ENCODE measurements at places on chromosomes 13 and 19. TPM values are rescaled to one million over a fixed set of nuclear protein-coding genes. Genes with fewer than 3 reads are reported as not detected.
A peak's percentile ranks its signal among the peaks of the same experiment; 100 is the strongest.

DNA sequence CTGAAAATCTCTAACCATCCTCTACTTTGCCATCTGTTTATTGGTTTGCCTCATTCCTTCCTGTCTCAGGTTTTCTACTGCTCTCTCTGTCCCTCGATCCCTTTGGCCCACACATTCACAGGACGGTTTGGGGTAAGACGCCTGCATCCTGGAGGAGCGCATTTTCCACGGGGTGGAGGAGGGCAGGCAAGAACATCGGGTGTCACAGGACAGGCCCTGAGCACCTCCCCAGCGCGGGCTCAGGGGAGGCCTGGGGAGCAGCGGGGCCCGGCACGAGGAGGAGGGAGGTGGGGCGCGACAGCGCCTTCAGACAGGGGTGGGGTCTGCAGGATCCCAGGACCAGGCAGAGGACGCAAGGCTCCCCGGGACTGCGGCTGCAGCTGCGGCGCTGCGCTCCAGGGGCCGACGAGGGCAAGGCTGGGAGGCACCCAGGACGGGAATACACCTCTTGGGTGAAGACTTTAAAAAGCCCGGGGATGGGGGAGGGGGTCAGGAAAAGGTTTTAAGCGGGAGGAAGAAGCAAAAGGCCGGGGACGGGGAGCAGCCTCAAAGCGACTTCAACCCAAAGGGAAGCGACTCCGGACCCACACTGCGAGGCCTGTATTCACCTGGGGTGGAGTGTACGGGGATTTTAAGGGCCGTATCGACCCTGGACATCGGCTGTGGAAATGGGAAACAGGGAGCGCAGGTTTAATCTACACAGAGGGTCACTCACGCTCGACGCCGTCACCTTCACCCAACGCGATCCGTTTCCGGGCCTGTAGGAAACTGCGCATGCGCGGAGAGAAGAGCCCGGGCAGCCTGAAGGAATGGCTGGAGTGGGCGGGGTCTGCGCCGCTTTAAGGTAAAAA lies at the start of gene ZNF415:
Gene ZNF415, minus strand, starts transcription at position 770 of the 851 bp plus-strand sequence. CDS start 10,234 bp downstream, outside the sequence.
- DNase-seq, result peak; percentile 72

- no peak for DNase-seq
Measured at GRCh38 chr13:61908906-61909615, 493.4 kb upstream of the PCDH20 start.

GRCh38 chr19:784541-784940 lies 12.7 kb upstream of the PTBP1 start:
- DNase-seq, result no peak

DNA sequence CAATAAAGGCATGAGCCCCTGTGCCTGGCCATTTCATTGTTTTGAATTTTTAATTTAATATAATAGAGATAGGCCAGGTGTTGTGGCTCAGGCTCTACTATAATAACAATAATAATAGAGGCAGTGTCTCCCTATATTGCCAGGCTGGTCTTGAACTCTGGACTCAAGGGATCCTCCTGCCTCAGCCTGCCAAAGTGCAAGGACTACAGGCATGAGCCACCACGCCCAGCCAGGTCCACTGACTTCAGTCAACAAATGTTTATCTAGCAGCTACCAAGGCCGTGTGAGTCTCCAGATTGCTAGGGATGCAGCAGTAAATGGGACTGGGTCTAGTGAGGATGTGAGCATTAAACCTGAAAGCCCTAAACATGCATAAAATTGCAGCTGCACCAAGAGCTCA lies 13.8 kb upstream of the ILF3 start:
- DNase-seq, result no peak

TMIGD2 gene
- total RNA-seq, result not detected

PSG7 gene
- not detected for total RNA-seq

DNA sequence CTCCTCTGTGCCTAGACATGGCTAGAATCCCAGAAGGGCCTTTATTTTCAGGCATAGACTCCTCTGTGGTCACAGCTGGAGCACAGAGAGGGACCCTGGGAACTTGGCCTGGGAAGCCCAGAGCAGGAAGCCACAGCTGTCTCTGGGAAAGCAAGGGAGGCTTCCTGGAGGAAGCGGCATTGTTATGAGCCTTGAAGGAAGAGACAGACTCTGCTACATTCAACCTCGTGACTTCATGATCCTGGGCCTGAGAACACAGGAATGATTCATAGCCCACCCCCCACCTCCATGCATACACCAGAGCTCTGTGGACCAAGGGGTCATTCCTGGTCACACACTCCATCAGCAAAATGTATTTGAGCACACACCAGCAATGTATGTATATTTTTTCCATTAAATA lies 8.6 kb downstream of the RDH8 start:
- DNase-seq, result no peak

DNA sequence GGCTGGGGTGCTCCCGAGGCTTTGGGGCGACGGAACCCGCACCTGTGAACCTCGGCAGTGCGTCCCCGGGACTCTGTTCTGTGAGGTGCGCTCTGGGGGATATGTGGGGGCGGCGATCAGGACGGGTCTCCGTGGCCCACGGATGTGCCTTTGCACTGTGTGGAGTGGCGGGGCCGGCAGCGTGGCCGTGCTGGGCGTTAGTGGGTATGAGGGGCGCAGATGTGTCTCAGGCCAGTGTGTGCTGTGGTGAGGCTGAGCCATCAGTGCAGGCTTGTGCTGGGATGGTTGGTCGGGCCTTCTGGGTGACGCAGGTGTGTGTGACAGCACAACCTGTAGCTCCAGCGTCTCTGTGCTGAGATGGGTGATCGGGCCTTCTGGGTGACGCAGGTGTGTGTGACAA lies 16.9 kb downstream of the ZNF331 start:
- DNase-seq, result no peak

TFDP1 gene
- total RNA-seq, result 32.2 TPM

DNA sequence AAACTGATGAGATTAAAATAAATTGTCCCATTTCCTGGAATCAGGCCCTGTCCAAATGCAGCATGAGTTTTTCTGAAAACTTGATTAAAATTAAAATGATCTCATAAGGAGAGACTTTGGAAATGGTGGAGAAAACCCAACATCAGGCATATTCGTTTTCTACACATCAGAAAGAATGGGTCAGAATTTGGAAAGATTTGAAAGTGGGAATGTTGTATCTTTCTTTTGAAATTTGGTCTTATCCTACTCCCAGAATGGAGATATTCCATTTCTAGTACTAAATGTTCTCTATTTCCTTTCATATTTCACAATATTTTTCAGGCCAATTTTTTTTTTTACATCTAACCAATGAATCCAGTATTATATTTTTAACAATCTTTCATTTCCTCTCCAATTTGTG lies 223.9 kb upstream of the RXFP2 start:
- no peak for DNase-seq

GRCh38 chr19:32876919-32877285 lies 7.3 kb upstream of the SLC7A9 start:
- DNase-seq, result no peak

GRCh38 chr19:50912727-50913716 lies 1.8 kb upstream of the KLK4 start:
- DNase-seq, result no peak

DNA sequence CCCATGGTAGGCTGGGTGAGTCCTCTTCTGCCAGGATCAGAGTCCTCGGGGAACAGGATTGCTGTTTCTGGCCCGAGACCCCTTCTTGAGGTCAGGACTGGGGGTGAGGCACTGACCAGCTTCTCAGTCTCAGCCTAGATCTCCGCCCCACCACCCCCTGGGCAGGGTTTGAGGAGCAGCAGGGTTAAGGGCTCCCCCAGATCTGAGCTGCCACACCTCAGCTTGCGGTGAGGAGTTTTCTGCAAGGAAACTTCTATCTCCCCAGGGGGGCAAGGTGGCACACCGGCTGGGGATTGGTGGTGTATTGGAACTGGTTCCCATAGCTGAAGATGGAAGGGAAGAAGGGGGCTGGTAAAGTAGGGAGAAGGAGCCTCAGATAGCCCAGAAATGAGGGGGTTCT lies 19.5 kb downstream of the CHST8 start:
- DNase-seq, result no peak

GRCh38 chr19:53907193-53907581 lies 1.9 kb upstream of the CACNG7 start:
- no peak for DNase-seq

GRCh38 chr13:113671066-113672001 lies 4.3 kb downstream of the GRK1 start:
- DNase-seq, result no peak

DNA sequence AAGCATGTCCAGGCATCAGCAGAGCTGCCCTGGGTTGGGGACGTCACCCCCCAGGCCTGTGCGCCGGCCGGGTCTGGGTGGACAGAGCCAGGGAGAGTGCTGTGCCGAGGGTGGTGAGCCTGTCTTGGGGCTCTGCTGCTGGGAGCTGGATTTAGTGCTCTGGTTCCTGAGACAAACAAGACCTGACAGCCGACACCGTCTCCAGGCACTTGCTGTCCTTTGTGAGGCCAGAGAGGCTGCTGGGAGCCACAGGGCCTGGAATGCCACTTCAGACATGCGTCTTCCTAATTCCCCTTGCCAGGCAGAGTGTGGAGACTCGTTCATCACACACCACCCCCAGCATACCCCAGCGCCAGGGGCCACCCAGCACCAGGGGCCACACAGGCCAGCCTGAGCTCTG lies 165.8 kb downstream of the KDM4B start:
- DNase-seq, result no peak

ZNF221 gene
- 15.9 TPM for total RNA-seq

DNA sequence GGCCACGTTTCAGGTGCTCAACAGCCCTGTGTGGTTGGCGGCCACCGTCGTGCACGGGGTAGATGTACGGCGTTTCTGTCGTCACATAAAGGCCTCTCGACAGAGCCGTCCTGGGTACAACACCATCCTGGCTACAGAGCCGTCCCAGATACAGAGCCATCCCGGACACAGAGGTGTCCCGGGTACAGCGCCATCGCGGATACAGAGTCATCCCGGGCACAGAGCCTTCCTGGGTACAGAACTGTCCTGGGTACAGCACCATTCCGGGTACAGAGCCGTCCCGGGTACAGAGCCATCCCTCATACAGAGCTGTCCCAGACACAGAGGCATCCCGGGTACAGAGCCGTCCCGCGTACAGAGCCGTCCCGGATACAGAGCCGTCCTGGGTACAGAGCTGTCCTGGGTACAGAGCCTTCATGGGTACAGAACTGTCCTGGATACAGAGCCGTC lies 222.7 kb upstream of the SOX1 start:
- no peak for DNase-seq

- no peak for DNase-seq
Measured at GRCh38 chr13:92224052-92224821, 825.8 kb downstream of the GPC5 start.

DNA sequence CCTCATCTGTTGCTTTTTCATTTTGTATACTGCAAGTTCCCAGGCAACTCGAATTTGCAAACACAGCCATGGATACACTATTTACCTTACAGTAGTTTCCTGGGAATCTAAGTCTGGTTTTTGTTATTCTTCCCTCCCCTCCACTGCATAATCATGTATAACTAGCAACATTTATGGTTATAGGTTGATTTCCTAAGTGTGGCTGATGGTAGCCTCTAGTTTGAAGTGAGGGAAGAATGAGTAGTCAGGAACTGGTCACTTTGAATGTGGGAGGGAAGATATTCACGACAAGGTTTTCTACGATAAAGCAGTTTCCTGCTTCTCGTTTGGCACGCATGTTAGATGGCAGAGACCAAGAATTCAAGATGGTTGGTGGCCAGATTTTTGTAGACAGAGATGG lies at the start of gene KCNRG:
Gene KCNRG, plus strand, starts transcription at position 187 of the 400 bp plus-strand sequence. Its CDS starts 50 bp downstream, at position 237.
- no peak for DNase-seq

DACT3 gene
- 17.5 TPM for total RNA-seq

SPACA4 gene
- total RNA-seq, result not detected

- DNase-seq, result no peak
Measured at GRCh38 chr13:107730813-107731212, 484.5 kb downstream of the LIG4 start.

GRCh38 chr13:110107568-110108347 lies 199.2 kb downstream of the COL4A1 start:
- no peak for DNase-seq

DNA sequence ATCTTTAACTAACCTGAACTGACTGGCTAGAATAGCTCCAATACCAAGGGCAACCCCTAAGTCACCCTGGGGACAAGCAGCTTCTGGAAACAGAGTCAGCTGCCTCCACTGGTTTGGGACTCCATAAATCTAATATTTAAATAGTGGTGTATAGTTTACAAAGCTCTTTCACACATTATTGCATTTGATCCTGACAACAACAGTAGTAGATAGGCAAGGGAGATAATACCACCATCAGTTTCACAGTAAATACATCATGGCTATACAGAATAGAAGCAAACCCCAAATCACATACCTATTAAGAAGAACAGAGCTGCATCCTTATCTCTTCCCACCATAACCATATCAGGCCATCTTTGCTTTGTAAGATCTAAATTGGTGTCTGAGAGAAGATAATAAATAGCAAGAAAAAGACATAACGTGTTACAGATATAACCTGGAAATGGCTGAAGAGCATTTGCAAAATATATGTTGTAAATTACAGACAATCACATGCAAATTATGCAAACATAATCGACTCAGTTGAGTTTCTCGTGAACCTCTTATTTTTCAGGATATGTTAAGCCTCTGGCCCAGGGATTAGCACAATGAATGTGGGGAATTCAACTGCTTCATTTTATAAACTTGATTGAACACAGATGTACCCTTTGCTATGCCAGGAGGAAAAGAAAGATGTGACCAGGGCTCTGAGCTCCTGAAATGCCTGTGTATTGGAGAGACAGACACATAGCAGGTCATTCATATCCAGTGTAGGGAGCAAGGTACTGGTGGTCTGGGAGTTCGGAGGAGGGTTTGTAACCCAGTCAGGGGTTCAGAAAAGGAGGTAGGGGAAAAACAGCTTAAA lies 142.5 kb downstream of the SLC7A1 start:
- DNase-seq, result no peak

DNA sequence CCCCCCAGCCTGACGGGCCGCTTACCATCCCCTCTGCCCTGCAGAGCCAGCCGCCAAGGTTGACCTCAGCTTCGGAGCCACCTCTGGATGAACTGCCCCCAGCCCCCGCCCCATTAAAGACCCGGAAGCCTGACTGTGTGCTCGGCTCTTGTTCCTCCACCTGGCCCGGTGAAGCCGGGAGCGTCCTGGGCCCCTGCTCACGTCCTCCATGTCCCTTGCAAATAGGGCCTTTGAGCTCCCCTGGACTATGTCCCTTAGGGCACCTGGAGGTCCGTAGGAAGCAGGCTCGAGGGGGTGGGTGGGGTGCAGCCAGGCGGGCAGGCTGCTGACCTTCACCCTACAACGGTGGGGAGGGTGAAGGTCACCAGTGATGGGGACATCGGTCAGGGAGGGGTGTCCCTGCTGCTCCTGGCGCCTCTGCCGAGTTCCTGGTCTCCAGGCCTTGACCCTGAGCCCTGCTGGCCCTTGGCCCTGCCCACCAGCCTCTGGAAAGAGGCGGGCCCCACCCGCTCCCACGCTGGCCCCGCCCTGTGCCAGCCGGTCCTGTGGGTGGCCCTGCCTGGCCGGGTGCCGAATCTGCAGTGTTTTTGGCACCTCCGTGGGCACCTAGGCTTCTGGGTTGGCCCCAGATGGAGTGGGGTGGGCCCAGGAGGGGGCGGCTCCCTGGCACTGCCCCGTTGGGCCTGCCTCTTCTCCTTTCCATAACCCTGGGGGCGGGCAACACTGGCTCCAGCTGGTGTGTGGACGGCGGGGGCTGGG lies 3.3 kb downstream of the ATP5F1D start:
- DNase-seq, result no peak

GRCh38 chr13:65808061-65808460 lies 1422.1 kb downstream of the PCDH9 start:
- DNase-seq, result no peak

All from frontal cortex (tissue), 4 donors.